ENCODE measurements at places on chromosomes 4 and X. TPM values are rescaled to one million over a fixed set of nuclear protein-coding genes. Genes with fewer than 3 reads are reported as not detected.

GRCh38 chr4:102429553-102429952 is 71.6 kb upstream of the NFKB1 start:
- no peak for DNase-seq

ERVMER34-1 gene
- not detected for total RNA-seq

SGMS2 gene
- total RNA-seq: not detected

DNA sequence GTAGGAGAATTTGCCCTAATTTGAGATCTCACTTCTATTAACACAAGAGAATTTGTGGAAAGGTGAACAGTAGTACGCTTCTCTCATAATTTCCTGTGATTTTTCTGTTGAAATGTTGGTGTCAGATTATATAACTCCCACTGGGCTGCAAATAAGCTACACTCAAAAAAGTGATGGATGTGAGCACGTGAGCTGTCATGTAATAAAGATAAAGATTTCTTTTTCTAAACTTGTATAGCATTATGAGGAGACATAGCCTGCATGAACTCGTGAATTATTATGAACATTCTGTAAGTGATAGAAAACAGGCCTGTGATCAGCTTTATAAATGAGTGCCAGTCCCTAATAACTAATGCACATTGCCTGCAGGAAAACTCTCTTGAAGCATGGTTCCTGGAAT is 356.6 kb upstream of the ACTRT1 start:
- DNase-seq: no peak

DNA sequence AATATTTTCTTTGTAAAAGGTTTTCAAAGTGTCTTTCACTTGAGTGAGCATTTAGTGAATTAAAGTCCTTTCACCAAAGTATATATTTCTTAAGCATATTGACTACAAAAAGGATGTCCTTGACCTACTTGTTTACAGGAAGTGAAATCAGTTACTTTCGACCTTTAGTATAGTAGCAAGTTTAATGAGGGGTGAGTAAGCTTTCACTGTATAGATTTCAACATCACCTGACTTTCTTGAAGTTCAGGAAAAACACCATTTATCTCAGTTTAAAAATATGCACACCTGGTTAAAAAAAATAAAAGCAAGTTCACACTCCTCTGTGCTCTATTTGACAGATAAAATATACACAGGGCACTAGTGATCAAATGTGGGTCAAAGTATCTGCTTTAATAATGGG is 88.1 kb downstream of the CCSER1 start:
- no peak for DNase-seq

DNA sequence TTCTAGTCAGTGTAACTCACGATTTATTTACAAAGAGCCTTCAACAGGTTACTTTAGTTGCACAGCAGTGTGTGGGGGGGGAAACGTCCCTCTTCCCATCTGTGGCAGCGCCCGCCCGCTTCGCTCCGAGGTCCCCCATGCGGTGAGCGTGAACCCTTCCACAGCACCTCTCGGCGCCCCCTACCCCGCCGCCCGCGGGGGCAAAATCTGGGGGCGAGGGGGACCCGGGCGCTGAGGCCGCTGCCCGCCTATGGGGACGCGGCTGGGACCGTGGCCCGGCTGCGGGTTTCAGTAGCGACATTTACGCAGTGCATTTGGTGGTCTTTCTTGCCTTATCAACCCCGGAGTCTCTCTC is 6.4 kb downstream of the NKX6-1 start:
- DNase-seq: no peak

- DNase-seq: no peak
Measured at GRCh38 chr4:141375855-141376254, 155.2 kb downstream of the ZNF330 start.

DNA sequence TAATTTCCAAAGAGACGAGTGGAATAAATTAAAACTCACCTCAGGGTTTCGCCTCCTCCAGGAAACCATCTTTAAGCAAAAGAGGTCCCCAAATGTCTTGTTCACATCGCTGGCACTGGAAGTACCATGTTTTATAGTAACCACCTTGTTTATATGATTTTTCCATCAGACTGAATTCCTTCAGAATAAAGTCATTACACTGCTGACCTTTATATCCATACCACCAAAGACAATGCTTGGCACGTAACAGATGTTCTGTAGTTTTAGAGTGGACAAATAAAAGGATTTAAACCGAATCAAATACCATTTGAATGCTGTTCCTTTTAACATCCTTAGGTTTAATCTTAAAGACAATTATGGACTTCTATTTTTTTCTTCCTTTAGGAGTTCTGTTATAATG is 4.7 kb downstream of the NUDT6 start:
- no peak for DNase-seq

TRAM1L1 gene
- total RNA-seq: not detected

MAGEC1 gene
- total RNA-seq: not detected

C4orf50 gene
- 0.24 TPM for total RNA-seq

- DNase-seq: no peak
Measured at GRCh38 chr4:145821766-145822165, 116.9 kb downstream of the ZNF827 start.

DNA sequence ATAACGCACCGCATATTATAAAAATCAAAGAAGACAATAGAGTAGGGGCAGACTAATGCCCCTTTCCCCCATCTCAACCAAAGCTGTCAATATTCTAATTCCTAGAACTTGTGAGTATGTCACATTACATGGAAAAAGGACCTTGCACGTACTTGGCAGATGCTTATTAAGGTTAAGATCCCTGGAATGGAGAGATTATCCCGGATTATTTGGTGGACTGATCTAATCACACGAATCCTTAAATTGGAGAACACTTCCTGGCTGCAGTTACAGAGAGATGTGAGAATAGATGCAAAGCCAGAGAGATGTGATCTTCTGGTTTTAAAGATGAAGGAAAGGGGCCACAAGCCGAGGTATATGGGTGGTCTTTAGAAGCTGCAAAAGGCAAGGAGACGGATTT is 548.7 kb downstream of the SPRY1 start:
- DNase-seq: no peak

- no peak for DNase-seq
Measured at GRCh38 chr4:82708982-82709381, 89.6 kb downstream of the SCD5 start.

GRCh38 chr4:33057736-33058135 is 2337.6 kb downstream of the PCDH7 start:
- DNase-seq: no peak

CCDC110 gene
- not detected for total RNA-seq

DNA sequence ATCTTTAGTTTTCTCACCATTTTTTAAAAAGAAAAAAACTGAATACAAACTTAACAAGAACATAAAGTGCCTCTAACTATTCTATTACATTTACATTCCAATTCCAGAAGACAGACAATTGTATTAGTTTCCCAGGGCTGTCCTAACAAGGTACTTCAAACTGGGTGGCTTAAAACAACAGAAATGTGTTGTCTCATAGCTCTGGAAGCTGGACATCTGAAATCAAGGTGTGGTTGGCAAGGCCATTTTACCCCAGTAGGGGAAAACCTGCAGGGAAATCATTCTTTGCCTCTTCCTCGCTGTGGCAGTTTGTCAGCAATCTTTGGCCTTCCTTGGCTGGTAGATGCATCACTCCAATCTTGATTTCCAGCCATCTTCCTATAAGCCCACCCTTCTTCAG is 37.5 kb upstream of the TMEM33 start:
- no peak for DNase-seq

GRCh38 chr4:37675587-37676290 is 10.4 kb downstream of the RELL1 start:
- DNase-seq: peak; percentile 72

DNA sequence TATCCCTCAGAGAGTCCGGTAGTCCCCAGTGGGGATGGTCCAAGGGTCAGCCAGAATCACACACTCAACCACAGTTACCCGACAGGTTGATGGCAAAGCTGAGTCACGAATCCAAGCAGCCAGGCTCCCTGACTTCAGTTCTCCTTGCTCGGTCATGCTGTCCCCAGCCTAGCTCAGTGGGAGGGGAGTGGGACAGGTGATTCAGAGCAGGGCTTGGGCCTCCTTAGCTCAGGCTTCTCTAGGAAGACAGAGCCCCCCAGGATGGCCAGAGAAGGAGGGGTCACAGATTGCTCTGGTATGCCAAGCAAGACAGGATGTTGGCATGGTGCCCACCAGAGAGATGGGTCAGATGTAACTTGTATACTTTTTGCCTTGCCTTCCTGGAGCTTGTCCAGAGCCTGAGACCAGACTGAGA is 66.5 kb downstream of the EFNB1 start:
- DNase-seq: no peak

SYNPO2 gene
- total RNA-seq: 0.74 TPM

DNA sequence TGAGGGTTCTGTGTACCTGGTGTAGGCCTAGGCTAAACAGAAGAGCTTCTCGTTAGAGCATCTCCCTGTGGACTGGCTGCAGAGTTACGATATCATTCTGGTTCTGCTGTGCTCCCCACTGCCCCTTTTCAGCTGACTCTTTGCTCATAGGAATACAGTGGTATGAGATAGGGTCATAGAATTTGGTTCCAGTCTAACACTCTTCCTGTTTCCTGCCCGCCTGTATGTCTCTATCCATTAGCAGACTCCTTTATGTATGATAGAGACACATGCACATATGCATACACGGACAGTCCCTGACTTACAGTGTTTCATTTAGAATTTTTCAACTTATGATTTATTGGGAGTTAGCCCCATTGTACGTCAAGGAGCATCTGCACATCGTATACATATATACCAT is 15.3 kb downstream of the RNF4 start:
- DNase-seq: no peak

IL1RAPL1 gene
- not detected for total RNA-seq

- no peak for DNase-seq
Measured at GRCh38 chr4:3287972-3288570, 4.8 kb upstream of the RGS12 start.

- no peak for DNase-seq
Measured at GRCh38 chr4:84726356-84726755, 143.4 kb downstream of the CDS1 start.

- DNase-seq: no peak
Measured at GRCh38 chr4:173763389-173763788, 233.4 kb upstream of the HAND2 start.

DNA sequence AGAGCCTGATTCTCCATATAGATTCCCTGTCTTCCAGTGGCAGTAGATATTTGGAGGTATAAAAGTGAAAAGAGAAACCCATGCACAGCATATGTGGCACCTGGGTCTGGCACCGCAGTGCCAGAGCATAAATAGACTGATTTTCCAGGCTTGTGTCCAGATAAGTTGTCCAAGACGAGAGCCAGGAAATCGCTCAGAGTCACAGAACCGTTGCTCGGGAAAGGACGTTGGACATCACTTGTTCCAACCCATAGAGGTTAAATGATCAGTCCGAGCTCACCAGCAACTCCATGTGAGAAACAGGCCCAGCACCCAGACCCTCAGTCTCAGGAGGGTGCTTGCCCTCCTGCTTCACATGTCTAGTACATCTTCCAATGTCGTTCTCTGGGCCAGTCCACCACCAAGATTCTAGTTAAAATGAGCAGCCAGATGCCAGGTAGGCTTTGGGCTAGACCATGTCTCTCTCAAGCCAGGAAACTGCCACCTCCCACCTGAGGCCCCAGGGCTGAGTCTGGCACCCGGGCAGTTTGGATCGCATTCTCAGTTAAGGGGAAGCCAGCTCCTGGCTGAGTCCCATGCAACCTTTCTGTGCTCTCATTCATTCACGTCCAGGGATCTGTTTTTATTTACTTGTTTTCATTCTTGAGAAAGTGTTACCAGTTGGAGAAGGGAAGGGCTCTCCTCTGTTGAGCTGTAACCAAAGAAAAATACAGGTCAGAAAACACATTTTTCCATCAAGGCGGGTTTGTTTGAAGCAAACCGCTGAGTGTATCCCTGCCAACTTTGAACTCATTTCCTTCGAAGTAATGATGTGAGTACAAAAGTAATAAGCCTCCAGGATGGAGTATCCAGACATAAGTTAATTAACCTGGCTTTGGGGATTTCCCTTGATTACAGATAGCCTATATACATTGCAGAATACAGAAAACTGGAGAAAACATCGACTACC is 91.7 kb downstream of the PHOX2B start:
- no peak for DNase-seq

RBMXL3 gene
- total RNA-seq: not detected

GRCh38 chrX:9312922-9313867 is 151.7 kb upstream of the TBL1X start:
- DNase-seq: peak; percentile 62

FDCSP gene
- total RNA-seq: not detected

GRCh38 chr4:129043523-129043922 is 49.8 kb downstream of the SCLT1 start:
- no peak for DNase-seq

GRCh38 chr4:41143311-41144039 is 70.9 kb downstream of the APBB2 start:
- DNase-seq: no peak

Measured in activated CD8-positive, alpha-beta T cell treated with anti-CD3 and anti-CD28 coated beads, Interleukin-2, amount 10 ng/mL, durations not matched to agents 7 days and 5 days (primary cell).